ENCODE measurements at places on chromosomes 5 and 9. TPM values are rescaled to one million over a fixed set of nuclear protein-coding genes. Genes with fewer than 3 reads are reported as not detected.

SLC6A19 gene
- 0.49 TPM for total RNA-seq

SCGB3A1 gene
- not detected for total RNA-seq

DNAJC18 gene
- total RNA-seq: 10.1 TPM

SV2C gene
- 0.24 TPM for total RNA-seq

C9orf153 gene
- 1.0 TPM for total RNA-seq

HSPA9 gene
- total RNA-seq: 292 TPM

TMEM252 gene
- not detected for total RNA-seq

KCNN2 gene
- 44.9 TPM for total RNA-seq

GNA14 gene
- total RNA-seq: 0.21 TPM

ECM2 gene
- total RNA-seq: not detected

IL9 gene
- not detected for total RNA-seq

ANKRD18A gene
- 3.7 TPM for total RNA-seq

PRRT1B gene
- not detected for total RNA-seq

FABP6 gene
- not detected for total RNA-seq

PCDHB9 gene
- total RNA-seq: 7.4 TPM

FAXDC2 gene
- total RNA-seq: 22.4 TPM

GRXCR2 gene
- not detected for total RNA-seq

ANKRD33B gene
- 6.4 TPM for total RNA-seq

IL17B gene
- total RNA-seq: 9.0 TPM

HTR1A gene
- total RNA-seq: not detected

MRPS30 gene
- total RNA-seq: 142 TPM

CDO1 gene
- total RNA-seq: 27.1 TPM

MXD3 gene
- 15.2 TPM for total RNA-seq

HAND1 gene
- total RNA-seq: 81.2 TPM

RGS7BP gene
- total RNA-seq: 0.45 TPM

NIPBL gene
- total RNA-seq: 43.9 TPM

BSPRY gene
- 0.32 TPM for total RNA-seq

GGTA1 gene
- not detected for total RNA-seq

ZFP2 gene
- total RNA-seq: 0.70 TPM

TMEM215 gene
- total RNA-seq: not detected

SH3RF2 gene
- 27.9 TPM for total RNA-seq

PCDHGC3 gene
- 29.9 TPM for total RNA-seq

PDE8B gene
- 0.83 TPM for total RNA-seq

SVEP1 gene
- 2.8 TPM for total RNA-seq

SPINK6 gene
- total RNA-seq: not detected

CYLC2 gene
- total RNA-seq: not detected

All from cardiac muscle cell (in vitro differentiated cells and primary cell).